ENCODE measurements at places on chromosomes 3 and 15.

- no peak for DNase-seq
Observed at GRCh38 chr15:91981821-91982800, 128.6 kb downstream of the SLCO3A1 start.

DNA sequence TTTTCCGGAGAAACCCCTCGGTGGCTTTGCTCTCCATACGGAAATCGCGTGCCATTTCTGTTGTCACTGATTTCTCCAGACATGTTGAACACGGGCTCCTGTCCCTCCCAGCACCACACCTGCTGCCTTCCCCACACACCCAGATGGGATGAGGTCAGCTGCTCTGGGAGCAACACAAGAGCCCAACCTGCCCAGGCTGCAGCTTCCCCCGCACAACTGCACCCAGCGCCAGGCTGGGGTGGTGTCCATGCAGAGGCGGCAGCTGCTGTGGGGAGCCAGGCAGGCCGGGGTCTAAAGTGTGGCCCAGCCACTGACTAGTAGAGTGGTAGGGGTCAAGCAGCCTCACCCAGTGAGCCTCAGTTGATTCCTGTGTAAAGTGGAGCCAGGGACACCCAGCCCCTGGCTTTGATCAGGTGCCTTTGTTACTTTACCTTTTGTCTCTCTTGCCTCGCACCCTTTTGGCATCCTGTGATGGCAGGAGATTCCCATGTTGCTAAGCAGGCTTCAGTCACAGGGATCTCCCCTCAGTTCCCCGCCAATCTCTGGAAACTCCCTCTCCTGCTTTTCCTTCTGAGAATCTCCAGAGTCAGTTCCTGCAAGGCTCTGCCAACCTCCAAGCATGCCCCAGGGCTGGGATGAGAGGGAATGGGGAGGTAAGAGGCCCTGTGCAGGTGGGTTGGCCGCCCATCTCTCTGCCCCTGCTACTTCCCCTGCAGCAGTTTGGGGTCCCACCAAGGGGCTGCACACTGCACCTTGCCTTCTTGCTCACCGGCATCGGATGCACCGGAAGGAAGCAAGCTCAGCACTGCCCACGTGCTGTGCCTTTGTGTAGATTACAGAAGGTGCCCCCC, 91.8 kb upstream of the ALDH1A3 start:
- DNase-seq, result no peak

GRCh38 chr3:163878396-163878795, 1199.9 kb downstream of the SI start:
- DNase-seq, result no peak

DNA sequence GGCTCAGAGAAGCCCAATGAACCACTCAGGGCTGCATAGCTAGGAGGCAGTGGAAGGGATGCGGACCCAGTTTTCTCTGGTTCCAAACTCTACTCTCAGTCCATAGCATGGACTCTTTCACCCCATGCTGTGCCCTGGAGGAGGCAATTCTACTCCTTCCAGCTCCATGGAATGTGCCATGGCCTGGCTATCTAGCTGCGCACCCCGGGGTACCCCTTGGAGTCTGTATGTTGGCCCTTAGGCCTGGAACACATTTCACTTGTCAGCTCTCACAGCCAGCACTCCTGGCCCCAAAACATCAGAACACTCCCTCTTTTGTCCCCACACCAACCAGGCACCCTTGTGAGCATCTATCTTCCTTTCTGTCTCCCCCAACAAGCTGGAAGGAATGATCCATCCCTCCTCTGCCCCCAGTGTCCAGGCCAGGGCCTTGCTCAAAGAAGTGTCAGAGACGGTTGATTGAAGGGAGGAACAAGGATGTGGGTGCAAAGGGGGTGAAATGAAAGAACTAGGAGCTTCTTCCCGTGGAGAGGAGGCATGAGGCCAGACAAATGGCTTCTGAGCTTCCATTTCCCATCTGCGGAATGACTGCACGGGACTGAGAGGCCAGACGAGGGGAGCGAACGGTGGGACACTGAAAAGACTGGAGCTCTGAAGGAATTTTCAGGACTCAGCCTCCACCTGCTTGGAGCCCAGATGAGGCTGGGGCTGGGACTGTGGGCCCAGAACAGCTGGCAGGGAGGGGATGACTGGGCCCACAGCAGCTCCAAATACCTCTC, 2.8 kb downstream of the PRSS50 start:
- DNase-seq, result no peak

DNA sequence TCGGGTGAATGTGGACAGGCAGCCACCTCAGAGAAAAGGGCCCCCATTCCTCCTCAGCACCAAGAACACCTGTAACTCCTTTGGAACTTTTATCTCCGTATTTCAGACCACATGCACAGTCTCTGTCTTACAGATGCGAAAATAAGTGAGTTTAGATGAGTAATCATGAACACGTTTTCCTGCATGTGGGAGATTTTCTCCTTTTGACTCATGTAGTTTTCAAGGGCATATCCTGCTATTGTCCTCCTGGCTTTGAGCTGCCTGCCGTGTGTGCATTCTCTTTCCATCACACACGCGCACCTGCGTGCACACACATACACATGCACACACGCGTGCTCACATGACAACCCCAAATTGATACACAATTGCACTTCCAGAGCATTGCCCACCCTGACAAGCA, 239.2 kb downstream of the GABRG3 start:
- no peak for DNase-seq

GRCh38 chr15:66743703-66744536, 41.9 kb downstream of the SMAD6 start:
- no peak for DNase-seq

DNA sequence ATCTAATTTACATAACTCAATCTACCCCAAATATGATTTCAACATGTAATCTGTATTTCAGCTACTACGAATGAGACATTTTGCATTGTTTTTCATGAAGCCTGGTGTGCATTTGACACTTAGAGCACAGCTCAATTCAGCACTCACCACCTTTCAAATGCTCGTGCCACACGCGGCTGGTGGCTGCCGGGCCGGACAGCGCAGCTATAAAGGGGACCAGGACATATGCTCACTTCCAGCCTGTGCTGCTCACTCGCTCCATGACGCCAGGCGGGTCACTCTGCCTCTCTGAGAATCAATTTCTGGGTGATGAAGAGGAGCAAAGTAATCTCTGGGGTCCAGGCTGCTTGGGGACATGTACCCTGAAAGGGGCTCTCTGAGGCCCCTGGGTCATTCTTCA, 93.1 kb downstream of the WNT7A start:
- no peak for DNase-seq

GRCh38 chr15:57041416-57041815, 123.0 kb downstream of the TCF12 start:
- DNase-seq, result no peak

DNA sequence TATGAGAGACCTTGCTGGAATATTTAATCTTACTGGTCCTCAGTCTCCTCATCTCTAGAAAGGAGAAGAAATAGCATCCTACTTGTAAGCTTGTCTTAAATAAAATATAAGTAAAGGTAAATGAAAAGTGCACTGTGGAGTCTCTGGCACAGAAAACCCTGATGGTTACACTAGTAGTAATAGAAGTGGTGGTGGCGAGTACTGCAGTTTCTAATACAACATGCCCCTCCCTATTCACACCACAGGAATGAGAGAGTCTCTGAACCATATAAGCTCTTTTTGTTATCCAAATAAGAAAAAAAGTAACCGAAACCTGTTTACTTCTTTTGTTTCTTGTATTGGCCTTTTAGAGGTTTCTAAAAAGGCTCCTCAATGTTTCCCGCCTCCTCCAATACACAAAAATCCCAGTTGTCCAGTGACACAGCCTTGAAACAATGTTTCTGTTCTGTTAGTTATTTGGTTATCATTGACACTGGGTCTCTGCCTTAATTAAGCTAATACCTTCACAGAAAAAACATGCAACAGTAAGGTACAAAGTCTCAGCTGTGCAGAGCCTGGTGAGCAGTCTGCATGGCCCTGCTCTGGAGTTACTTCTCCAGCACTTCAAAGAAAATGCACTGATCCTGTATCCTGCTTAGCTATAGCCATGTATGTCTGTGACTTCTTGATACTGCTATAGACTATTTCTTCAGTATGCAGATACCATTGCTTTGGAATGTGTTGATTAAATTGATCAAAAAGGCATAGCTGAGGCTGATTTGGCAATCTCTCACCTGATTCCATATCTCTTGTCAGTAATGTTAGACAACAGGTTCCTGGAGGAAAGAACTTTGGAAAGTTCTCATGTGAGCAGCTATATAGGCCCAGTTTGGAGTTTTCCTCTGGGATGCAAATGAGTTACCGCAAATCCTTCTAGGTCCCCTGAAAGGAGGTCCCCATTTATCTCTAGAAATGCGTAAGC, 315.6 kb upstream of the IL12A start:
- DNase-seq, result no peak

GRCh38 chr3:57048052-57048671, 12.3 kb upstream of the SPATA12 start:
- no peak for DNase-seq

GRCh38 chr3:134216191-134216764, 34.4 kb downstream of the RYK start:
- DNase-seq, result no peak

GRCh38 chr3:196273655-196274054, 13.9 kb downstream of the PCYT1A start:
- DNase-seq, result no peak

DNA sequence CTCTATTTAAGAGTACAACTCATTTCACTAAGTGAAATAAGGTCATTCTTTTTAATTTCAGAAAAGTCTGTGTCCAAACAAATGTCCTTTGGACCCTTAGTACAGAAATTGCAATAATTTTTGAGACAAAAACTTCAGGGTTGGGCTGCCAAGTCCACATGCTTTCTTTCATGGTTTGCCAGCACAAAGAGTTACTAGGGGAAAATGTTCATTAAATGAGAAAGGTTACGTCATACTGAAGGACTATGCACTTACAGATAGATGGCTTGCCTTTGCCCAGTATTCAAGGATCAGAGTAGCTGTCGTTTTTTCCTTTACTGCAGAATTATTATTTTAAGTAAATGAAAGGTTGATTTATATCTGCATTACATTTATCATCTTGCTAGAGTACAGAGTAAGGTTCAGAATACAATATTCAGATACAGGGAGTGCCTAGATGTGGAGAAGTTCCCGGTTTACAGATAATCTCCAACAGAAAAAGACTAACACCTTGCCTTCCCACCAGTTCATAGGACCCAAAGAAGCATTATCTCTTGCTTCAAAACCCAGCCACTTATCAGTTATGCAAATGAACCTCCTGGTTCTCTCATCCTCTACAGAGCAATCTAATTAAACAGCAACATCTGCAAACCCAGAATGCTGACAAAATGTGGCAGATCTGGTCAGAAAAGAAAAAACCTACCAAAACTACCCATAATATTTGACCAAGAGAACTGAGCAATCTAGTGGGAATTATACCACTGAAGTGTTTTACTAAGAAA, 179.3 kb downstream of the FRMD5 start:
- DNase-seq, result no peak

DNA sequence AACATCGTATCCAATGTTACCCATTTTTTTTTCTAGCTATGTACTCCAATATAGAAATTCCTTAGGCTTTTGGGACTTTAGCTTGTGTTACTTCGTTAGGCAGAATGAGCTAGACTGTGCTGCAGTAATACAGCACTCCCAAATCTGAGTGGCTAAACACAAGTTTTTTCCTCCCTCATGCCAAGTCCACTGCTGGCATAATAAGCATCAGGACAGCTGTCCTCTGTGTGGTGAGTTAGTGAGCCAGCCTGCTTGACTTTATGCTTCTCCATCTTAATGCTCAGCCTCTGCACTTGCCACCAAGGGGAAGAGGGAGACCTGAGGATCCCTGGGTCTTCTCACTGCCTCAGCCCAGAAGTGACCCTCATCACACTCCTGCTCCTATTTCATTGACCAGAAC, 18.2 kb upstream of the ACOX2 start:
- DNase-seq, result no peak

GRCh38 chr3:23649448-23649847, 156.3 kb upstream of the UBE2E1 start:
- DNase-seq, result no peak

- DNase-seq, result peak; percentile 91
Observed at GRCh38 chr3:138417559-138417982, 16.8 kb upstream of the ESYT3 start.

DNA sequence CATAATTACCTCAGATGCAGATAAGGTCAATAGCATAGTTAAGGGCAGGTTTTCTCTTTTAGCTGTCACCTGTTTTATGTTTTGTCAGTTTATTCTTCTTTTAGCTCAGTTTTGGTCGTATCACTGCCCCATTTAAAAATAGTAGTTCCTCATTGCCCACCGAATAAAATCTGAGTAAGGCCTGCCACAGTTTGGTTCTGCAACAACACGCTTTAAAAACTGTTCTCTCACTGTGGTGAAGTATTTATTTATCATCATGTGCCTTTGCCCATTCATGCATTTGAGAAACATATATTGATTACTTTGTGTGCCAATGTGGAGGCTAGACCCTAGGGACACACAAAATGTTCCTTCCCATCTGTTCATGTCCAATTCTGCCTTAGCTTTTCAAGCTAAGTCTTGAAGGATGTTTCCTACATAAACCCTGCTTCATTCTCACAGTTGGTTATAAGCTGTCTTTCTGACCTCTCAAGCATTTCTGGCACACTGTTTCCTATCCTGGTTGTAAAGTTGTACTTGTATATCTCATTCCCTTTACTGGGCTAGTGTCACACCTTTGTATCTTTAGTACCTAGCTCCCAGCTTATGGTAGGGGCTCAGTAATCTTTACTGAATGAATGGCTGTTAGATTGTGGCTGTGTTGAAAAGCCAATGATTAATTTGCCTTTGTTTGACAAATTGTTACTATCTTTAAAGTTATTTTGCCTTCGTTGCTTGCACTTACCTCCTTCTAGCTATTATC, 23.9 kb downstream of the AKAP13 start:
- no peak for DNase-seq

DNA sequence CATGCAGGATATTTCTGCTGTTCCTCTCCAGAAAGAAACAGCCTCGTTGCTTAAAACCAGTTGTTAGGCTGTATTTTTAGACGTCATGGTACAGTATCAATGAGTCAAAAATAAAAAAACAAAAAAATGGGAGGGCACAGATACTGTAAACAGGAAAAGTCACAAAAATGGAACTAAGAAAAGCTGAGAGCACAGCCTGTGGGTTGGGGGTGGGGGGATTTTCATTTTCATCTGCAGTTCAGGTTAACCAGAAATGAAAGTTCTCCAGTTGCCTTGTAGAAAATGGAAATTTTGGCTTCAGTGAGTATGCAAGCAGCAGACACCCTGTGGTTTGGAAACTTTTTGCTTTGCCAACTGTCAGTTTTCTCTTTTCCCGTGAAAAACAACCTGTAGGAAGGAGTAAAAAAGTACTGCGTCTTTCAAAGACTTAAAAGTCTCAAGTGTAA, 59.0 kb downstream of the FRMD4B start:
- no peak for DNase-seq

GRCh38 chr15:80153900-80154299, 1.1 kb downstream of the FAH start:
- DNase-seq, result no peak

DNA sequence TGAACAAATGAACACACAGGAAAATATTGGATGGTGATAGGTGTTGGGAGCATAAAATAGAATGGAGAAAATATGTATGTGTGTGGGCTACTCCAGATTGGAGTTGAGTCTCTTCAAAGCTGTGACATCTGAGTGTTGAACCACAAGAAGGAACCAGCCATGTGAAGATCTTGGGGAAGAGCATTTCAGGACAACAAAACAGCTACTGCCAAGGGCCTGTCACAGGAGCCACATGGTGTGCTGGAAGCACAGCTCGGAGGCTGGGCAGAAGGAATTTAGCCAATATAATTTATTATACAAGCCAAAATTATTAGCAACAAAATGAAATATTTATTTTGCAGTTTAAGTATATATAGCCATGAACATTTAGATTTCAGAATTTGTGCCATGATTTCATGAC, 108.3 kb upstream of the FGF7 start:
- DNase-seq, result no peak
